ENCODE measurements at places on chromosomes 12 and 14.
A peak's percentile ranks its signal among the peaks of the same experiment; 100 is the strongest.

GRCh38 chr14:24098927-24099813, 5.1 kb downstream of the PCK2 start:
- H3K27ac ChIP-seq, result no peak overlapping the region
- peaks cover 16% of the 10 kb centered on the region for H3K36me3 ChIP-seq
- no peaks in the 10 kb centered on the region for H3K27me3 ChIP-seq
- no peak for DNase-seq
- no peak overlapping the region for H3K4me3 ChIP-seq

GRCh38 chr12:120801146-120801545, 75.5 kb downstream of the ACADS start:
- H3K27ac ChIP-seq, result peak overlapping the region; percentile 2
- peaks cover 27% of the 10 kb centered on the region for H3K4me1 ChIP-seq
- peaks cover 20% of the 10 kb centered on the region for H3K36me3 ChIP-seq
- no peak for DNase-seq

DNA sequence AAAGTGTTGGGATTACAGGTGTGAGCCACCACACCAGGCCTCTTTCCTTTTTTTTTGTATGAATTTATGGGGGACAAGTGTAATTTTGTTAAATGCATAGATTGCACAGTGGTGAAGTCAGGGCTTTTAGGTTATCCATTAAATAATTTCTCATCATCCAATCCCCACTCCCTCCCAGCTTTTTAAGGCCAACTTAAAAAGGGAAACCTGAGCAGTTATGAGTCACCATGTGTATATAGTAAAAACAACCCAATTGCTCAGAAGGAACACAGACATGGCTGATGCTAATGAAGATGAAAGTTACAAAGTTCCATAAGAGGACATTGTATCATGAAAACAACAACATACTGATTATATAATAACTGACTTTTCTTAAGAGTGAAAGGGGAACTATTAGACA, 25.6 kb upstream of the ARID2 start:
- DNase-seq, result no peak
- H3K4me3 ChIP-seq, result no peak overlapping the region
- H3K4me1 ChIP-seq, result no peaks in the 10 kb centered on the region
- H3K27ac ChIP-seq, result no peak overlapping the region
- no peaks in the 10 kb centered on the region for H3K27me3 ChIP-seq

DNA sequence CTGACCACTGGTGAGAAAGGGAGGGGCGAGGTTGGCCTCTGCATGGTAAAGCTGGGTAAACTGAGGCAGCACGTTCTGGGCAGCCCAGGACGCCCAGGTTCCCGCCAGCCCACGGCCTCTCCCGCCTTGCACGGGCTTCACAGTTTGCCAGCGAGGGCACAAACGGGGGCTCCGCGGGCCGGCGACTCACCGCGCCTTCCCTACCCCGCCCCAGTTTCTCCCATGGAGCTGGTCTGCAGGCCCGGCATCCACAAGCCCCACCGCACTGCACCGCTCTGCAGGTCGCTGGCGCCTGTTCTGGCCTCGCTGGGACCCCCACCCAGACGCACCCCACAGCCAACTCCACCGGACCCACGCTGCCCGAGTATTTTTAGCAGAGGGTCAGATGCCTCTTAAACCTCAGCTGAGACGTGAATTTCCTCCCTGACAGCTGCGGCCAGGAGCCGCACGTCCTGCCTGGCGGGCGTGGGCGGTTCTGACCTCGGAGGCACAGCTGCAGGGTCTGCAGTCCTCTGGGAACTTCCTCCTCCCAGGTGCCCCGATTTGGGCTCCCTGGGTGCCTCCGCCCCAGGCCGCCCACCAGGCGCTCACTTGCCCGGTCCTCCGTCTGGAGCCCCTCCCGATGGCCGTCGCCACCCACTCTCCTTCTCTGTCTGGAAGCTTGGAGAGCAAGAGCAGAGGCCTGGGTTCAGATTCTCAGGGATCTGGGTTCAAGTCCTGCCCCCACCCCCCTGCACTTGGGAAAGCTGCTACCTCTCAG, 29.5 kb upstream of the INF2 start:
- H3K27ac ChIP-seq, result no peak overlapping the region
- no peak for DNase-seq
- no peaks in the 10 kb centered on the region for H3K36me3 ChIP-seq
- H3K27me3 ChIP-seq, result peaks cover 2% of the 10 kb centered on the region
- no peak overlapping the region for H3K4me3 ChIP-seq
- H3K4me1 ChIP-seq, result peaks cover 5% of the 10 kb centered on the region

- peaks cover 11% of the 10 kb centered on the region for H3K4me1 ChIP-seq
- no peaks in the 10 kb centered on the region for H3K27me3 ChIP-seq
- no peaks in the 10 kb centered on the region for H3K36me3 ChIP-seq
- H3K4me3 ChIP-seq, result no peak within 1 kb of the TSS
These were observed at the start of gene GPR132 for GRCh38 chr14:105065280-105066228. GPR132 (minus strand) TSS chr14:105065430; CDS start chr14:105055420, 10,010 bp downstream.

DNA sequence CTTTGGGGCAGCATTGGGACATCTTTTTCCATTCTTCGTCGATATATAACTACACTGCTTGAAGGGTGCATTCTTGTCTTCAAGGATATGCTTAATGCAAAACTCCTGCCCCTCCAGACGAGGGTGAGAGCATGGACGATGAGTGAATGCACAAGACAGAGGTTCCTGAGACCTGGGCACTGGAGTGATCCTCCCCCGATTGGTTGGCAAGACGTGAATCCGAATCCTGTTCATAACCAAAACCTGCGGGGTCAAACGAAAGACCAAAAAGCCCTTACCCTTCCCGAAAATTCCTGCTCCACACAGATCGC, 684 bp downstream of the KANSL2 start:
- H3K27me3 ChIP-seq, result no peaks in the 10 kb centered on the region
- peak overlapping the region; percentile 99 for H3K27ac ChIP-seq
- H3K4me3 ChIP-seq, result peak overlapping the region; percentile 99
- H3K4me1 ChIP-seq, result peaks cover 37% of the 10 kb centered on the region
- no peak for DNase-seq

DNA sequence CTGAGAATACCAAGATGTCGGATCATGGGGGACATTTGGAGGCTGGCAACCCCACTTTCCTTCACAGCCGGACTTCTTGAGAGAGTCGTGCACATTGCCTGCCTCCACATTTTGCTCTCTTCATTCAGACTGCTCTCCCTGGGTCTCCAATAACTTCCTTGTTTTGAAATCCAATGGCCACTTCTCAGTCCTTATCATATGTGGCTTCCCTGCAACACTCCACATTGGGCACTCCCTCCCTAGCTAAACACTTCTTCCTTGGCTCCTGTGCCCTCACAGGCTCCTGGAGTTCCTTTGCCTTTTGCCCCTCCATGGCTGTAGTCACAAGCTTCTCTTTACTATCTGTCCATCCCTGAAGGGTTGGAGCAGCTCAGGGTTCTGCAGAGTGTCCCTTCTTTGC, 30.1 kb downstream of the NPC2 start:
- H3K36me3 ChIP-seq, result no peaks in the 10 kb centered on the region
- H3K27ac ChIP-seq, result no peak overlapping the region
- DNase-seq, result no peak
- H3K4me3 ChIP-seq, result no peak overlapping the region
- peaks cover 2% of the 10 kb centered on the region for H3K4me1 ChIP-seq

- H3K36me3 ChIP-seq, result no peaks in the 10 kb centered on the region
- no peak overlapping the region for H3K27ac ChIP-seq
- no peak for DNase-seq
- peaks cover 42% of the 10 kb centered on the region for H3K4me1 ChIP-seq
These were observed 80.0 kb downstream of the BTG1 start for GRCh38 chr12:92065639-92066038.

DNA sequence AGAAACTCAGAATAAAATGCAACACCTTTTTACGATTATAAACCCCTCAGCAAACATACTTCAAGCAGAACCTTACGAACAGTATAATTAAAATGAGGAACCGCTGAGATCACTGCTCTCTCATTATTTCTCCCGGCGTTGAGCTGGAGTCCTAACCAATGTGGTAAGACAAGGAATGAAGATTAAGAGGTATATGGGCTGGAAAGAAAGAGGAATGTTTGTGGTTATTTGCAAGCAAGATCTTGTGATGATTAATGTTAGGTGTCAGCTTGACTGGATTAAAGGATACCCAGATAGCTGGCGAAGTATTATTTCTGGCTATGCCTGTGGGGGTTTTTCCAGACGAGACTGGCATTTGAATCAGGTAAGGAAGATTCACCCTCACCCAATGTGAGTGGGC, 10.3 kb upstream of the ZNF84 start:
- DNase-seq, result no peak
- no peaks in the 10 kb centered on the region for H3K27me3 ChIP-seq
- H3K36me3 ChIP-seq, result peaks cover 32% of the 10 kb centered on the region
- H3K27ac ChIP-seq, result no peak overlapping the region
- no peaks in the 10 kb centered on the region for H3K4me1 ChIP-seq

- peak overlapping the region; percentile 97 for H3K27ac ChIP-seq
- peaks cover 2% of the 10 kb centered on the region for H3K36me3 ChIP-seq
- peaks cover 29% of the 10 kb centered on the region for H3K4me1 ChIP-seq
- H3K4me3 ChIP-seq, result peak overlapping the region; percentile 95
These were observed 450 bp downstream of the BLTP3B start for GRCh38 chr12:100141998-100142850.

Data from mesothelial cell of epicardium (in vitro differentiated cells).